ENCODE measurements at places on chromosomes 4 and X.

GRCh38 chr4:47061435-47061834, 30.1 kb downstream of the GABRB1 start:
- DNase-seq: no peak

DNA sequence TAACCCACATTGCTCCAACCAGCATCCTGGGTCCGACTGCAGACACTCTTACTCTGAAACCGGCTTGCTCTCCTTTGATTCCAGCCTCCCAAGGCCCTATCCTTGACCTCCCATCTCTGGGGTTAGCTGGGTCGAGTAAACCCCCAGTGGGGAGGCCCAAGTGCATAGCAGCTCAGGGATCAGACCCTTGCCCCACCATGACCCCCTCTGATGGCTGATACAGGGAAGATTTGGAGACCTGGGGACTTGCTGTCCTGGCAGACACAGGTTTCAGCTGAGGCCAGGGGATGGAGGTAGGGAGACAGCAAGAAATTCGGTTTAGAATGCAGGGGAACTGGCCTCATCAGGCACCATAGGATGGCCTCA, 23.6 kb upstream of the CDKL5 start:
- no peak for DNase-seq

- no peak for DNase-seq
Observed at GRCh38 chr4:184941671-184942418, 76.4 kb upstream of the HELT start.

DNA sequence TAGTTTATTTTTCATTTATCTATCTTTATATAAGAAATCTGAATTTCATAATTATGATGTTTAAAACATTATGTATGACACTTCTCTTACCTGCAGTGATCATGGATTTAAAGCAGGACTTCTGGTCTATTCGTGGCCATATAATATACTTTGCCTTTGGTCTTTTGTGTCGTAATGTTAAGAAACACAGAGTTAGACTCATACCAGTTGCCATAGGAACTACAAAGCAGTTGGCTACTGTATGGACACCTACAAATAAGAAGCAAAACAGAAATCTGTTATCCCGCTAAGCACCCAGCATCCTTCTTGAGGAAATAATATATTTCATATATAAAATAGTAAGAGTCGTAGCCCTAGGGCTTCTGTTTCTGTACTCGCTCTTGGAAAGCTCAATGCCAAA, 4.3 kb downstream of the SEPSECS start:
- no peak for DNase-seq

DNA sequence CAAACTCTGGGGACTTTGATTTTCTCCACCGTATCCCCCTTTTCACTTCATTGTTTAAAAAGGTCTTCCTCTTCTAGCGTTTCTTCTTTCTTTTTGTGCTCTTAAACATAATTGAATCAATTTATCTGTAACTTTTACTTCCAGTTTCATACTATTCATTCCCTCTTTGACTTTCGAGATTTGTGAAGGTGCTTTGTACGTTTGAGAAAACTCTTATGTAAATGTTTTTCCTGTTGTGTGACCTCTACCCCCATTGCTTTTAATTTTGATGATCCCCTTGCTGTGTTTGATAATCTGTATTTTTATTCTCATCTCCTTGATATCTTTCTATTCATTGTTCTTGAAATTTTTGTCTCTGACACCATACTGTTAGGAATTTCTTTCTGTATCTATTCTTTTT, 4.8 kb downstream of the USP38 start:
- DNase-seq: no peak

GRCh38 chr4:82561786-82562563, at the start of gene TMEM150C:
Gene TMEM150C (minus strand): TSS chr4:82561988. CDS start chr4:82504657, 57,331 bp downstream.
- peak; percentile 21 for DNase-seq
